ENCODE measurements at places on chromosomes 7 and 10.
A peak's percentile ranks its signal among the peaks of the same experiment; 100 is the strongest.

- peak; percentile 40 for DNase-seq
Observed at GRCh38 chr10:43407148-43407575, 1.8 kb downstream of the HNRNPF start.

DNA sequence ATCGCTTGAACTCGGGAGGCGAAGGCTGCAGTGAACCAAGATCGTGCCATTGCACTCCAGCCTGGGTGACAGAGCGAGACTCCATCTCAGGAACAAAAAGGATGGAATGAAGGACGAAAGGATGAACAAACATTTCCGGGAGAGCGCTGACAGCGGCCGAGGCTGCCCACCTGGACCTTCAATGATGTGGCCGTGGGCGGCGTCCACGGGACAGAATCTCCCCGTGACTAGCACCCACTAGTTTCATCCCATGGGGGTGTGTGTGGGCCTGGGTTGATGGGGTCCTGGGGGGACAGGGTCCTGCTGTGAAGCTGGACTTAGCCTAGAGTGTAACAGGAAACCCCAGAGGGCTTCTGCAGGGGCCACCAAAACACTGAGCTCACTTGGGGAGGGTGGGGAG, 32.8 kb downstream of the MICALL2 start:
- DNase-seq = no peak

DNA sequence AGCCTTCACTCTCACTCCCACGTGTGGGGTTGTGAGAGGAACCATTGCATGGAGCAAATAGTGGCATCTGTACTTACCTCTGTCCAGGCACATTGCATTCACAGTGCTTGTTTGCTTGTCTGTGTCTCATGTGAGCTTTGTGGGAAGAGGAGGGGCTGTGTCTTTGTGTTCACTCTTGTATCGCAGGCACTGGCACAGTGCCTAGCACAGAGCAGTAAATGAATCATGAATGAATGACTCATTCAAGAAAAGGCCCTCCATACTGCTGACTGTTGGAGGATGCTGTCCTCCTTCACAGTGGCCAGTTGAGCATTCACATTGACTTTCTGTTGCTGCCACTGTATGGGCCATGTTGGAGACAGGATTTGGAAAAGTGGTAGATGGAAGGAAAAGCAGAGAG, 125.3 kb downstream of the SORCS3 start:
- no peak for DNase-seq

DNA sequence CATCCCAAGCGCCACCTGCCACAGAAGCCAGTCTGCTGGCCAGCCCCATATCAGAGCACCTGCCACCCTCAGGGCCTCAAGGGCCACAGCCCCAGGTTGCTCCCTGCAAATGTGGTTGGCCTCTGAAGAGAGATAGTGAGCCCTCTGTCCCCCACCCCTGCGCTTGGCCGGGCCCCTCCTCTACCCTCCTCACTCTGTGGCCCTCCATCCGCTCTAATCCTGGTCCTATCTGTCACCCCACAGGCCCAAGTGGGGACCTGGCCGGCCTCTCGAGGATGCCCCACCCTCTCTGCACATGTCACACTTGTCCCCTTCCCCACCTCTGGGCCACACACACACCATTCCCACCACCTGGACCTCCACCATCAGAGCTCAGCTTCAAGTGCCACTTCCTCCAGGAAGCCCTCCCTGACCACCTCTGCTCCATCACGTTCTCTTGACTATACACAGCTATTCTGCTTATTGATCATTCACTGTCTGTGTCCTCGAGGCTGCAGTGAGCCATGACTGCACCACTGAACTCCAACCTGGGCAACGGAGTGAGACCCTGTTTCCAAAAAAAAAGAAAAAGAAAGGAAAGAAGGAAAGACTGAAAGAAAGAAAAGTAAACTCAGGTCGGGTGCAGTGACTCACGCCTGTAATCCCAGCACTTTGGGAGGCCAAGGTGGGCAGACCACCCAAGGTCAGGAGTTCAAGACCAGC, 42.4 kb downstream of the TNRC18 start:
- DNase-seq = no peak

- DNase-seq = no peak
Observed at GRCh38 chr10:3000048-3000447, 67.3 kb upstream of the PFKP start.

DNA sequence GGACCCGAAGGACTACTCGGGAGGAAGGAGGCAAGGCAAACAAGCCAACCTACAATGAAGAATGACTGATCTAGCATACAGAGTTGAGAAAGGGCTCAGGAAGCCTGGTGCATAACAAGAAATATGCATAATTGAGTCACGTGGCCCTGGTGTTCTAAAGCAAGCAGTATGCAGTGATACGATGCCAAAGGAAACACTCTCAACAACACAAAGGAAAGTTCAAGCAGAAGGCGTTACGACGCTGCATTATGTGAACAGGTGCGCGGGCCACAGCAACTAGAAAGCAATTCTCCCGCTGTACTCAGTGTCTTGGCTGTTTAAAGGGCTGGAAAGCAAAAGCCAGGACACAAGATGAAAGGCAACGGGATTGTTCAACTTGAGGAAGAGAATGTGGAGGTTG, 100.8 kb downstream of the PRTFDC1 start:
- no peak for DNase-seq

DNA sequence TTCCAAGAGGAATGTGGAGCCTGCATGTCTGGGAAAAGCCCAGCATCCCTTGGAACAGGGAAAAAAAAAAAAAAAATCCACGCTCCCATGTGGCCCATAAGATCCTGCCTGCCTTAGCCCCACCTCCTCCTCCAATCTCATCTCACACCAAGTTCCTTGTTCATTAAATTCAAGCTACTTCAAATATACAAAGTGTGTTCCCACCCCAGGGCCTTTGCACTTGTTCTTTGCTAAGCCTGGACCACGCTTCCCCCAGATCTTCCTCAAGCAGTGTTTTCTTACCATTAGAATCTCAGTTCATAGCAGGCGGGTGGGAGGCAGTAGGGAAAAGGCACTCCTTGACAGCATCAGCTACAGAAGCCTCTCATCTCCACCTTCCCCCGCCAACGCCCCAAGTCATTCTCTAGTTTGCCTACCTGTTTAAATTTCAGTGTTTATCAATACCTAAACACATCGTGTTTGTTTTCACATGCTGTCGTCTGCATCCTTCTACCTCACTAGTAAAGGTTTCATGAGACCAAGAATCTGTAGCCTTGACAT, 262.8 kb downstream of the FGFR2 start:
- DNase-seq = no peak

DNA sequence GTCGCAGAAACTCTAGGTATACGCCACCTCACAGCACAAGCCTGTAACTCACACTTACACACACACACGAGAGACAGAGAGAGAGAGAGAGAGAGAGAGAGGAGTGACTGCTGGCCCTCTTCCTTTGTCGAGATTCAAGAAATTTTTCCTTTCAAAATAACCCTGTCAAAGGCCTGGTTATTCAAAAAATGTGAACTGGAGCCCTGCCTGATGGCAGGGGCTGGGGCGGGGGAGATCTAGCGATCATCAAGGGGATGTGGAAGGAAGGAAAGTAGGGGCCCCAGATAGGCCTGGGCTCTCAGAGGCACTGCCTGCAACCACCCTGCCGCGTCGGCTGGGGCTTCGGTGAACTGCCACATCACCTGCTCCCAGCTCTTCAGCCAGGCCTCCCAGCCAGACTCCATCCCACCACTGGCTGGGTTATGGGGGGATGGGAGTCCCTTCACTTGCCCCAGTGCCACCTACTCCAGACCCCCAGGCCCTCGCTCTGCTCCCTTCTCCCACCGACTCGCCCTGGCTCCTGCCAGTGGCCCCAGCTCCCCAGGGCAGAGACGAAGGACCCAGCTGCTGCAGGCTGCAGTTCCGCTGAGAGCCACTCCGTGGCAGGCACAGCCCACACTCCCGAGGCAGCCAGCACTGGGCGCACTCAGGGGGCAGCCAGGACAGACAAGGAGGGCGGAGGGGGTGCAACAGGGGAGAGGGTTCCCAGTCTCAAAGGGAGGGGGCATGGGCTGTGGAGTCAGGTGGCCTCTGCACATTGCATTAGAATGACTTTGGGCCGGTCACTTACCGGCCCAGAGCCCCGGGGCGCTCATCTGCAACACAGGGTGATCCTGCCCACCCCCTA, 15.3 kb downstream of the KCNH2 start:
- DNase-seq = no peak

- DNase-seq = no peak
Observed at GRCh38 chr7:148242294-148242821, 348.2 kb upstream of the C7orf33 start.

GRCh38 chr7:137289101-137289500, 54.4 kb downstream of the PTN start:
- no peak for DNase-seq
